Neural cell (in vitro differentiated cells): ENCODE measurements at places on chromosomes 1 and 21. TPM values are rescaled to one million over a fixed set of nuclear protein-coding genes. Genes with fewer than 3 reads are reported as not detected.

Gene LCE2C
- polyA plus RNA-seq = not detected in 2 replicates

Gene LYPD8
- polyA plus RNA-seq = not detected in 2 replicates

Gene FBXO28
- polyA plus RNA-seq = 19.2 and 20.3 TPM in 2 replicates

Gene PLA2G2C
- polyA plus RNA-seq = not detected in 2 replicates

Gene MNDA
- polyA plus RNA-seq = not detected in 2 replicates

Gene LCE1D
- polyA plus RNA-seq = not detected in 2 replicates

Gene DIRAS3
- 8.0 and 8.9 TPM in 2 replicates for polyA plus RNA-seq

Gene MTARC1
- 2.9 and 4.2 TPM in 2 replicates for polyA plus RNA-seq

Gene PIK3CD
- polyA plus RNA-seq = 4.2 and 4.5 TPM in 2 replicates

Gene IFI6
- 0.35 and 1.8 TPM in 2 replicates for polyA plus RNA-seq

Gene RAD54L
- 1.1 TPM in 1 of 2 replicates, not detected in the other for polyA plus RNA-seq

Gene MATN1
- polyA plus RNA-seq = 0.22 and 0.42 TPM in 2 replicates

Gene PPFIA4
- polyA plus RNA-seq = 1.6 and 4.0 TPM in 2 replicates

Gene CFAP74
- 0.22 TPM in 1 of 2 replicates, not detected in the other for polyA plus RNA-seq

Gene CD1B
- polyA plus RNA-seq = not detected in 2 replicates
